Activated CD4-positive, alpha-beta T cell treated with anti-CD3 and anti-CD28 coated beads, Interleukin-2, amount 10 ng/mL, durations not matched to agents 7 days and 5 days (primary cell): ENCODE measurements at places on chromosomes 4 and X.

GRCh38 chr4:90186229-90186628 lies 59.0 kb downstream of the CCSER1 start:
- DNase-seq = no peak

DNA sequence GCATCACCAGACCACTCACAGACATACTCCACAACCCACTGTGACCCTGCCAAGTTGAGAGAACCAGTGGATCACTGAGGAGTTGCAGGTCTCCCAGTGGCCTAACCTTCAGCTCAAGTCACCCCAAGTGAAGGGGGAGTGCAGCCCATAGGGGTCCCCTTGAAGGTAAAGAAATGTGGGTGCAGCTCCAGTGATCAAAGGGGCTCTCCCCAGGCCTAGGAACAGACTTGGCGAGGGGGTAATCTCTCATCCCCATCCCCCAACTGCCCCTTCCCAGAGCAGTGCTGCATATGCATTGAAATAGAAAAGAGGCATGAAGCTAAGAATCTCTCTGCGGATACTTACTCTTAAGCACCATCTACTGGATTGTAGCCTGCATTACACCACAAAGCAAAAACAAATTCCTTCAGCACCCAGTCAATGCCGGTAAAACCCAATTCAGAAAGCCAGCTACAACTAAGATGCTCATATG lies 27.0 kb downstream of the MAGEE1 start:
- peak; percentile 12 for DNase-seq

GRCh38 chrX:19724409-19724808 lies 163.0 kb downstream of the SH3KBP1 start:
- no peak for DNase-seq

- no peak for DNase-seq
Observed at GRCh38 chr4:186684889-186685309, 38.8 kb downstream of the FAT1 start.
